ENCODE measurements at places on chromosomes 7 and 10.
A peak's percentile ranks its signal among the peaks of the same experiment; 100 is the strongest.

DNA sequence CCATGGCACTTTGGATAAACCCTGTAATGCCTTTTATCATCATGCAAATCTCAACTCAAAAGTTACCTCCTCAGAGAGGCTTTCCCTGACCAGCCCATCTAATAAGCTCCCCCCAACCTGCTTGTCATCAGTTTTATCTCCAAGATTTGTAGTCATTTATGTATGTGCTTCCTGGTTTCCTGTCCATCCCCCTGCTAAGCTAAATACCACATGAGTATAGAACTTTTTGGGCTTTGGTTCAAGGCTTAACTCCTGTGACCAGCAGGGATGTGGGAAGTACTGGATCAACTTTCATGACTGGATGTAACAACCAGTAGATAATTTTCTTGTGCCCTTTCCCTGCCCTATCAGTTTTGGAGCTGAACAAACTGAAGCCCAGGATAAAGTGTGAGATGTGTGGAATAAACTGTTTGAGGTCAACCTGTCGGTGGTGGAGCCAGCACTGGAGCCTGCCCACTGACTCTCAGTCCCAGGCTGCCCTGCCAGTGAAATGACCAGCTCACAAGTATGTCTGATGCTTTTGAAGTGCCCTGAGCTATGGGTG lies 148.6 kb downstream of the CYP26A1 start:
- no peak for DNase-seq

- no peak for DNase-seq
Measured at GRCh38 chr10:43024524-43024923, 52.3 kb upstream of the RET start.

- DNase-seq: no peak
Measured at GRCh38 chr7:1271656-1272055, 39.0 kb downstream of the UNCX start.

DNA sequence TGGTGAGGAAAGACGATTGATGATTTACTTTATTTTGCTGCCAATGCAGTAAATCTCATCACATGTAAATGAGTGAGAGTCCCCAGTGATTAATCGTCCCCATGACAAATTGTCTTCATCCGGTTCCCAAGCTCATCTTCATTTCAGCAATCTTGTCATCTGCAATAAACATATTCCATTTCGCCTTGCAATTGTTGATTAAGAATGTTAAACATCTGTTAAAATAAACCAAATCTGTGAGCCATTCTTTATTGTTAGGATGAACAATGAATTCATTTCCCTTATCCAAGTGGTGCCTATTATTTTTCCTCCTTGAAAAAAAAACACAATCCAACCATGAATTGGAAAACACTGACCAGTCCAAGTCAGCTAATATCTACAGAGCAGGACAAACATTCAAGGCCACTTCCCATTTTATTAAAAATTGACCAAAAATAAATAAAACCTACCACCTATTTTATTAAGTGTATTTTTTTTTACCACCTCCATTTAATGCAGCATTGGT lies 36.5 kb downstream of the NPS start:
- DNase-seq: no peak

- DNase-seq: no peak
Measured at GRCh38 chr7:155276800-155277375, 20.8 kb upstream of the INSIG1 start.

- no peak for DNase-seq
Measured at GRCh38 chr10:74008212-74008731, 10.4 kb downstream of the VCL start.

DNA sequence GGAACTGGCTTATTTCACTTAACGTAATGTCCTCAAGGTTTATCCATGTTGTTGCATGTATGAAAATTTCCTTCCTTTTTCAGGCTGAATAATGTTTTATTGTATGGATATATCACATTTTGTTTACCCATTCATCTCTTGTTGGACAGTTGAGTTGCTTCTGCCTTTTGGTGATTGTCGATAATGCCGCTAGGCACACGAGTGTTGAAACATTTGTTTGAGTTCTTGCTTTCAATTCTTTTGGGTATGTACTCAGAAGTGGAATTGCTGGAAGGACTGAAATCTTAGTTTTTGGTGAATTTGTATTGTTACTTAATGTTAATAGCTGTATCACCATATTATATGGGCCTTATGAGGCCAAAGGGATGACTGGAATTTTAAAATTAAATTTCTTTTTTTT lies 23.6 kb downstream of the CCNY start:
- DNase-seq: no peak

- DNase-seq: no peak
Measured at GRCh38 chr10:71996592-71997371, 32.6 kb downstream of the CHST3 start.

DNA sequence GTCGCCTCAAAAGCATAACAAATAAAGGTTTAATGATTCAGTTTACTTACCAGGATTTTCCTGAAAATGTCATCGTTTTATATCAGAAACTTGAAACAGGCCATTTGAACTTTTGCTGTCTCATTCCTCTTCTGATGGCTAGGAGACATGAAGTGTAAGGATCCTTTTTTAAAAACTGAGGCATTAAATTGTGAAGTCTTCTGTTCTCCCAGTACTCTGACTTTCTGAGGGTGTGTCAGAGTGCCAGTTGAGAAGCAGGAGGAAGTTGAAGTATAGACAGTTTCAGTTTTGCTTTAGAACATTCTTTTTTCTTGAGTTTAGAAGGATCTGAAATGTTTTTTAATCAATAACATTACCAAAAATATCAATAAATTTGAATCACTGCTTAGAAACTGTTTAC lies at the start of gene SAMD9L:
Gene SAMD9L, minus strand, starts transcription at position 242 of the 400 bp plus-strand sequence. CDS start 12,414 bp downstream, outside the sequence.
- DNase-seq: peak; percentile 32

- no peak for DNase-seq
Measured at GRCh38 chr7:66167773-66168387, 37.3 kb upstream of the TPST1 start.

GRCh38 chr7:38160003-38160571 lies 18.0 kb upstream of the STARD3NL start:
- no peak for DNase-seq

DNA sequence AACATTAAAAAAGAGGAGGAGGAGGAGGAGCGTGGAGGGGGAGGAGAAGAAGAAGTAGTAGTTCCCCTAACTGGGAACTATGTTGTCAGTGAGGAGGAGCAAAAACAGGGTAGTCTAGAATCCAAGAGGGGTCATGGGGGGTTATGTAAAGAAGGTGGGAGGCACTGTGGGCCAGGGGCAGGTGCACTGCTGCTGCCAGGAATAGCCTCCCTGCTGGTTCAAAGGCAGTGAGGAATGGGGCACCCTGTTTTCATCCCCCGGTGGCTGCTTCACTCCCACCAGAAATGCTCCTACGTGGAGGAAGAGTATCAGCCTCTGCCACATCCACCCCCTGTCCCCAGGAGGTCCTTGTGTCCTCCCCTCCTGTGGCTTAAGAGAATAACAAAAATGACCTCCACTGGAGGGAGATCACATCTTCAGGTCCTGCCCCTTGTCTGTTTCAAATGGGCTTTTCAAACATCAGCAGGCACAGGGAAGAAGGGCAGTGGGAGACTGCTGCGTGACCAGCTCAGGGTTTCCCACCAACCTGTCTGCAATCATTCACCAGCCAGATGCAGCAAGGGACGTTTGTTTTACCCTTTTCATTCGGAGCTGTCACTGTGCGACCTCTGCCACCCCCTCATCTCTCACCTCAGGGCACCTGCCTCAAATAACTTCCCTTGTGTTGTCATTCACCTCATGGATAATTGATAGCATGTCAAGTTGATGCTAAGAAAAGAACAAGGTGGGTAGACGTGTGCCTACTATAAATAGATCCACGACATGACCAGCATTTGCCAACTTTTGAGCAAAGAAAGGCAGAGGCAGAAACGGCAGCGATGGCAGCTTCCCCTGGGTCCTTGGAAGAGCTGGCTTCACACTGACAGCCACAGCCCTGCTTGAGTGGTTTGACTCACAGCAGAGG lies 92.6 kb downstream of the DGKI start:
- no peak for DNase-seq

- no peak for DNase-seq
Measured at GRCh38 chr7:87541648-87542047, 59.0 kb downstream of the ABCB1 start.

DNA sequence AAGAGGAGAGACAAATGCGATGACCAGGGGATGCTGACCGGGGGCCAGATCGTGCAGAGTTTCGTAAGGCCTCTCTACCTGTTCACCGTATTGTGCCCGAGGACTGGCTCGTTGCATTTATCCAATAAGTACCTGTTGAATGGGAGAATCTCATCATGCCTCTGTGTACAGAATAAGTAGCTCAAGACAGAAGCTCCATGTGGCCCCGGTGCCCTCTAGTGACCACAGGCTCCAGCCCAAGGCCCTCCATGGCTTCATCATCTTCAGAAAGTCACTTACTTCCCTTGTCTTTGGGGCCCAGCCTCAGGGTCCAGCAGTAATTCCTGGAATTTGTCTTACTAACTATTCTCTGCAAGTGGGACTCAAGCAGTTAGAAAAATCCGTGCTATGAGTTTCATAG lies 151.0 kb downstream of the CHN2 start:
- peak; percentile 9 for DNase-seq

GRCh38 chr7:157430721-157431120 lies 93.9 kb downstream of the DNAJB6 start:
- DNase-seq: no peak

DNA sequence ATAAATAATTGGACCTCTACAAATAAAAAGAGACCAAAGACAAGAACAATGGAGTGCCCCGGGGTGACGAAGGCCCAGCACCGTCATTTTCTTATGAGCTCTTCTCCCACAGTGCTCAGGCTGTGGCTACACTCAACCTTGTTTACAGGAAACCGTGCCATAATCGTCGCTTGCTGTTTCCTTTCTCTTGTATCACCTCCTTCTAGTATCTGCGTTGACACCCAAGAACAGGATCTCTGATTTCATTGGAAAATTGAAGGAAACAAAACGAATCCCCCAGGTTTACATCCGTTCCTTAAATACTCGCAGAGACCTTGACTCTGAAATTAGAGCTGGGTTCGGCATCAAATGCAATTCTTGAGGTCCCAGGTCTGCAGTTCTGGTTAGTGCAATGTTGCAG lies 1.7 kb upstream of the IGFBP3 start:
- peak; percentile 29 for DNase-seq

DNA sequence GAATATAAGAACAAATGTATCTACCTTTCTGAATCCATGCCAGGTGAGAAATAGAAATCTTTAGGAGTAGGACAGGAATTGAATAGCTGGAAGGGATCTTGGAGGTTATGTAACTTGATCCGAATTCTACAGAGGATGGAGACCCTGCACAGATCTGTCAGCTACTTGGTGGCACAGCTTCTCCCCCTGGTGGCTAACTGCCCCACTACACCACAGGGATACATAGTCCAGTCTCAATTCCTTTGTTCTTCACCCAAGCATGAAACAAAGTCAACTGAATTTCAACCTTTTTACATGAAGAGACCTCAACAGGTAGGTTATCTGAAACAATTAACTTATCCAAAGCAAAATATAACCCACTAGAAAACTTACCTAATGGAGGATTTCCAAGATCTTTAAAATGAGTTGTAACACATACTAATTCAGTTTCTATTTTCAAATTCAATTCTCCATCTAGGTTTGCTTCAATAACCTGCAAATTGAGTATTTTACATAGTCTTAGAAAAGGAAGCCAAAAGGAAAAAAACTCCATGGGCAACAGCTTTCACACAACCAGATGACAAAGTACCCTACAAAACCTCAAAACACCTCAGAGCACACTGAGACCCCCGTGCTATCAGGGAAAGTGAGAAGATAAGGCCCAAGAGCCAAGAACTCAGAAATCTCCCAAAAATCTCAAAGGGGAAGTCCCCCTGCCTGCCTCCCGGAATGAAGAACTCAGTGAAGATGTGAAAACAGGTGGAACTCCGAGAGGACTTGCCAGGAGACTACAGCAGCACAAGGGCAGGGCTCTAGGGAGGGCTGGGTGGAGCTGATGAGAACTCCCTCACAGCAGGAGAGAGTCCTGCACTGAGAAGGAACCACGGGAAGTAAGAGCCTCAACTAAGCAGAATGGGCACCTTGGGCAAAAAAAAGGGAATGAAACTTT lies 10.3 kb downstream of the HUS1 start:
- peak; percentile 56 for DNase-seq

DNA sequence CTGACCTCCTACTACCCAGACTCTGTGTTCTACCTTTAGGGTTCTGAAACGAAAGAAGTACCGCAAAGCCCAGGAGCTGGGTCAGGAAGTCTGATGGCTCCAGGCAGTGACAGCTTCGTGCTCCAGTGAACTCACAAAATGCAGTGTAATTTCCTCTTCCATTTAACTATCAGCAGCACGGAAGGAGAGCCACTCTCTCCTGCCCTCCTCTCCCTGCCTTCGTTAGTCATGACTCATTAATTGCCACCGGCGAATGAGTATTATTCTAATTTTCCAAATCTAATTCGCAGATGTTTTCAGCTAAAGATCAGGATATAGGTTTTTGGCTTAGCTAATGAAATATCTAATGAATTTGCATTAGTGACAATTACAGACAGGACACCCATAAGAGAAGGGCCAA lies 1262.0 kb downstream of the TYW1 start:
- no peak for DNase-seq

DNA sequence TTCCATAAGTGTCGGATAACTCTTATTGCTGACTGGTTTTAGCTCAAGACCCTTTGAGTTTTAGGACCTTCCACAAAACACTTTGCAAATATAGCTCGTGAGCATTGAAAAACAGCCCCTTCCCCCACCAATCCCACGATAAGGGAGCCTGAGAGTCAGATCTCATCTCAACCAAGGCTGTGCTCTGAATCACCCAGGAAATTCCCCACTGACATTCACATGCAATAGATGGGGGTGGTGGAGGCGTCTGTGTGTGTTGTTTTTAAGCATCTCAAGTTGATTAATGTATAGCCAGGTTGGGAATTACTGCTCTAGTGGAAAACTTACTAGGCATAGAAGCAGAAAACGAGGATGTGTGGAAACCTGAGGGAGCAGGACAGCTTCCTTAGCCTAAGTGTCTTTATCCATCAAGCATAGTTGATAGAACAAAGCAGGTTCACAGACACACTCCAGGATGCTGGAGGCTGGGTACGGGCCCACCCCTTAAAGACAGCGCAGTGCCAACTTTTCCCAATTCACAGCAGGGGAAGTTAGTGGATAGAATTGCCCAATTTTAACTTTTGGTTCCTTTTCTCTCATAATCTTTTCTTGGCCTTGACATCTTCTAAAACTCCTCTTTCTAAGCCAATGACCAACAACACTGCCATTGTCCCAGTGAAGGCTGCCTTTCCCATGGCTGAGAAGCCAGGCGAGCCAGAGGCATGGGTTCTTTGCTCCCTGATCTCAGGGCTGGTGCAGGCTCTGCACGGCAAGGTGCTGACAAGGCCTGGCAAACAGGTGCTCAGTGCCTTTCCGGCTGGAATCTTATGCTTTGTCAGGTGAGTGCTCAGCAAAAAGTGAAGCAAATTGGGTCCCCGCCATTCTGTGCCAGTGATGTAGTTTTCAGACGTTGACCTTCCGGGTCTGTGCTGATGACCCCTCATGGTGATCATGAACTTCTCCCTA lies 98.5 kb upstream of the INSIG1 start:
- no peak for DNase-seq
